ENCODE measurements at places on chromosomes 4 and X.

- no peak for DNase-seq
Measured at GRCh38 chr4:58209551-58209950, 1099.4 kb upstream of the IGFBP7 start.

- DNase-seq, result no peak
Measured at GRCh38 chrX:101415180-101416145, 7.4 kb downstream of the HNRNPH2 start.

GRCh38 chr4:112411781-112412550 is 104.0 kb downstream of the NEUROG2 start:
- DNase-seq, result no peak

- DNase-seq, result no peak
Measured at GRCh38 chrX:108313669-108314068, 124.6 kb downstream of the COL4A6 start.

DNA sequence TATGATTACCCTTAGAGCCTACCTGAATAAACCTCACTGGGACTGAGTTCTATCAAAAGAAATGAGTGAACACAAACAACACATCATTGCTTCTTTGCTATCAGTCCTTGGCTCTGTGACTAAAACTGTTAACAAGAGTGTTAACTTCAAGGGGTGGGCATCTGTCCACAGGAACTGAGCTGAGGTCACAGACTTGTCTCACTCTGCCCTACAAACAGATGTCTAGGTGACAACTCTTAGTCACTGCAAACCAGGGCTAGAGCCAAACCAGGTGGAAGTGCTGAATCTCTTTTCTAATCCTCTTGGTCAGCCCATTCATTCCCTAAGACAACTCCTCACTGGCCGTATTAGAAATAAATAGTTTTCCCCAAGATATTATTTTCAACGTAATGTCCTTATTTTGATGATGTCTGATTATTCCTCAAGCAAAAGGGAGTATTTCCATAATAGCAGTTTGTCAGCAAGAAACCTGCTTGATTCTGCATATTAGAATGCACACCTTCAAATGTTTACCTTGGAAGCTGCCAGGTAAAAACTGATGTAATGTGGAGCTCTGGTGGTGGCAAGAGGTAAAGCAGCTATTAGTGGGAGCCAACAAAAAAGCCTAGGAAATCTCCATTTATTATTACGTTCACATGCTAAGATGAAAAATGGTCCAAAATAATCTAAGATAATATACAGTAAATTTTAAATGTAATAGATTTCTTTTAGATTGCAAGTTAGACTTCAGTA is 4.0 kb downstream of the COL25A1 start:
- no peak for DNase-seq

DNA sequence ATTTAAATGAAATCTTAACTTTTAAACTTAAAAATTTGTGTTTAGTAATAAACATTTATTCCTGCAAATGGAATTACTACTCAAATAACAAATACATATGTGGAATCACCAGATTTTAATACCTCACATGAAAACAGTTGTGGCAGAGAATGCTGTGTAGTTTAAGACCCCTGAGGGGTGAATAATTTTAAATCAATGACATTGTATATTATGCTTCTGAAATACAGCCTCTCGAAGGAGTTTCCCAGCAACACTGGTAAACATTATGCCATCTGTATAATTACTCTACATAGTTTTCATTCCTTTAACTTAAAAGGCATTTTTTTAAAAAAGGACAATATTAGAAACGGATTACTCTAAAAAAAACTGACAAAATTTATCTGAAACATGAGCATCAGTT is 2313.3 kb downstream of the ARAP2 start:
- no peak for DNase-seq

- DNase-seq, result no peak
Measured at GRCh38 chrX:83511208-83511607, 3.1 kb downstream of the POU3F4 start.
